ENCODE measurements at places on chromosomes 4 and X. TPM values are rescaled to one million over a fixed set of nuclear protein-coding genes. Genes with fewer than 3 reads are reported as not detected.

MAGEA2B gene
- not detected for total RNA-seq

- peak; percentile 58 for DNase-seq
Observed at GRCh38 chr4:78551420-78552351, at the start of gene ANXA3. Gene ANXA3, plus strand, starts transcription at chr4:78551770. Its CDS starts 2,704 bp downstream, at chr4:78554474.

TMEM47 gene
- 85.2 TPM for total RNA-seq

GRCh38 chrX:42748067-42748850 lies 29.7 kb downstream of the PPP1R2C start:
- no peak for DNase-seq

UGT2B7 gene
- not detected for total RNA-seq

CPZ gene
- total RNA-seq, result not detected
